ENCODE measurements at places on chromosomes 2 and 18.

- DNase-seq = no peak
These were observed 911.4 kb upstream of the ZEB2 start for GRCh38 chr2:145431181-145431951.

DNA sequence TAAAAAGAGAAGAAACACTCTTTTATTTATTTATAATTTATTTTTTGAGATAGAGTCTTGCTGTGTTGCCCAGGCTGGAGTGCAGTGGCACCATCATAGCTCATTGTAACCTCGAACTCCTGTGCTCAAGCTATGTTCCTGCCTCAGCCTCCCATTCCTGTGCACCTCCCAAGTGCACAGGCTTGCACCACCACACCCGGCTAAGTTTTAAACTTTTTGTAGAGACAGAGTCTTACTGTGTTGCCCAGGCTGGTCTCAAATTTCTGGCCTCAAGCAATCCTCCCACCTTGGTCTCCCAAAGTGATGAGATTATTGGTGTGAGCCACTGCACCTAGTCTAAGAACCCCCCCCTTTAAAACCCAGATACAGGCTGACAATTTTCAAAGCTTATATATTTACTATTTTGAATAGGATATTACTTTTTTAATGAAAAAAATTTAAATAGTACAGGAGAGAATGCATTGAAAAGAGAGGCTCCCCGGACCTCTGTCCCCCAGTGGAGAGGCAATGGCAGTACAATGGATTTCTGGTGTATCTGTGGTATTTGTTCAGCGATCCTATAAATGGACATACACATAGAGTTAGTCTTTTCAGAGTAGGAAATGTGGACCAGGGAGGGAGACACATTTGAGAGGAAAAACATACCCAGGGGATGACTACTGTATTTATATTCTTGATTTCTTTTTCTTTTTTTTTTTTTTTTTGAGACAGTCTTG, 48.1 kb upstream of the CNOT11 start:
- no peak for DNase-seq

DNA sequence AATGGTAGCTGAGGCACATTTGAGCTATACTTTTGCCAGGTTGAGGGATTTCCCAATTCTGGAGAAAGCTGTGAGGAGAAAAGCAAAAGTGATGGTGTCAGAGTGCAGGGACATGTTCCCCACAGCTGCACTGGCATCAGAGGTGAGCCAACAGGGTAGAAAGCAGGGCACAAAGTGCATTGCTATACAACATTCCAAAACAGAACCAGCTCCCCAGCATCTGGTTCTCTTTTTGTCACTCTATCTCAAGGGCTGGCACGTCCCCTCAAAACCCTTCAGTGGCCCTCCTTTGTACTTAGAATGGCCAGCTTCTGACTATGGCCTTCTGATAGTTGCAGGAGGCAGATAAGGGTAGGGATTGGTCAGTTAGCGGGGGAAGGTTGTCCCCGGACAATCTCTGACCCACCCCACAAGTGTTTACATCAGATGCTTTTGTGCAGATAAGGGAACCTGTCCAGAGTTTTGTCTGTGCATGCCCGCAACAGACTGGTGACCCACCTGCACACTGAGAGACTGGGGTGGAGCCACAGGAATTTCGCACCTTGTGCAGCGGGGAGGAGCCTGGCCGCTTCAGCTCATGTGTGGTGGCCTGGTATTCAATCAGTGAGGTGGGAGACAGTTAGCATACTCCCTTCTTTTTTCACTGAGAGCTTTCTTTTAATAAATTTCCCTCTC, 31.0 kb upstream of the TMEM17 start:
- no peak for DNase-seq

DNA sequence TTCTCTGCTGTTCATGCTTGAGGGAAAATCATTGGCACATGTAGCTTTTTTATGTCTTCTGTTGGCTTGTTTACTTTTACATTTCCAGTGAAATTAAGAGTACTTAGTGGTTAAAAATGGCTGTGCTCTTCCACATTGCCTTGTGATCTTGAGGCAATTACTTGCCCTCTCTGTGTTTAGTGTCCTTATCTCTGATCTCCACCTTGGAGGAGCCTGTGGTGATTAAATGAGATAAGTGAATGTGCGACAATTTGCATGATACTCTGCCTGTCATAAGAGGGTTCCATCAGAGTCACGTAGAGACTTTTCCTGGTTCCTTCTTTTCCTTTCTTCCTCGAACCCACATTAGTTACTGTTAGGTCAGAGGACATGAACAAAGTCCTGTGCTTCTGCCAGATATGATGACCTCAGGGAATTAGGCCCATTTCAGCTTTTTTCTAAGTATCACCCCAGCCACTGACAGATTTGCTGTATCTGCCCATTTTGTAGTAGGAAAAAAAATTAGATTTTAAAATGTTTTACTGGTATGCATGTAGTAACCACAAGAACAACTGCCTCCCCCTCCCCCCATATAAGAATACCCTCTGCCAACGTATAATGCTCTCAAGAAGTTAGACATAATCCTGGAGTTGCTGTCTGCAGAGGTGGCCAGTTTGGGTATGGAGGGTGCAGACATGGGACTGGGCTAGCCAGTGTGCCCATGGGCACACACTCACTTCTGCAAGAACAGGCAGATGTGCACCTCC, 51.9 kb downstream of the TET3 start:
- DNase-seq = no peak

GRCh38 chr2:25274868-25275574, 66.7 kb downstream of the DNMT3A start:
- DNase-seq = no peak

DNA sequence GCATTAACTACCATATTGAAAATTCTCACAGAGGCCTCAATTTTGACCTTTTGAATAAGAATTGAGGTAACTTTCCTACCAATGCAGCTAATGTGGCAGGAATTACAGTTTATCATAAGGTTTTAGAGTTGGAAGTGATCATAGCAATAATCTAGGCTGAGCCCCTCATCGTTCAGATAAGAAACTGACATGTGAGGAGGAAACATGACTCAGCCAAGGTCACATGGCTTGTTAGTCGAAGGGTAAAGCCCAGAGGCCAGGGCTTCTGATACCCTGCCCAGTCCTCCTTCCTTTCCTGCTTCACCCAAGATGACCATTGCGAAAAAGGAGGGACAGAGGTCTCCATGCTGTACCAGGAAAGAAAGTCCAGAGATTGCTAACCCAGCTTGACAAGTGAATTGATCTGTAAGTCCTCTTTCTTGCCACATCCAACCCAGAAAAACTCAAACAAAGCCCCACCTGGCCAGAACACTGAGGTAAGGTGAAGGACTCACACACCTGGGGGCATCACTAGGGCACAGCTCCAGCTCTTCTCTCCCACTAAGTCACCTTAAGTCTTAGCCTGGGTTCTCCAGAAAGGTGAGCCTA, 174.8 kb downstream of the EN1 start:
- no peak for DNase-seq

- no peak for DNase-seq
These were observed 41.3 kb upstream of the CCDC68 start for GRCh38 chr18:55000529-55000928.

DNA sequence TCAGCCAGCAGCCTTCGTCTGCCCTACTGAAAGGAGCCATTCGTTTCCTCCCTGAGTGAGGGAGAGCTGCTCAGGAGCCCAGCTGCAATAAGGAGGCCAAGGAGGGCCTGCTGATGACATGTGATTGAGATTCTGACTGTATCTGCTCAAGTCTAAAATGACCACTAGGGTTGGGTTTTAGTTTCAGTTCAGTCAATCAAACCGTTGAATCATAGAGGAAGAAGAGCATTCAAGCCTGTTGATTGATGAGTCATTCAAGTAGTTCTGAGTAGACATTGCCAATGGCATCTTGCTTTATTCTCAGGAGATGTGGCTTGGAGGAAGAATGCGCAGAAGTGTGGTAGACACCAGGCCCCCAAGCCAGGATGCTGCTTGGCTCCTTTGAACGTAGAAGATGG, 19.9 kb upstream of the BCL2L11 start:
- DNase-seq = no peak

Measured in NCI-H1694 (cell line).